ENCODE measurements at places on chromosomes 7 and 10.

DNA sequence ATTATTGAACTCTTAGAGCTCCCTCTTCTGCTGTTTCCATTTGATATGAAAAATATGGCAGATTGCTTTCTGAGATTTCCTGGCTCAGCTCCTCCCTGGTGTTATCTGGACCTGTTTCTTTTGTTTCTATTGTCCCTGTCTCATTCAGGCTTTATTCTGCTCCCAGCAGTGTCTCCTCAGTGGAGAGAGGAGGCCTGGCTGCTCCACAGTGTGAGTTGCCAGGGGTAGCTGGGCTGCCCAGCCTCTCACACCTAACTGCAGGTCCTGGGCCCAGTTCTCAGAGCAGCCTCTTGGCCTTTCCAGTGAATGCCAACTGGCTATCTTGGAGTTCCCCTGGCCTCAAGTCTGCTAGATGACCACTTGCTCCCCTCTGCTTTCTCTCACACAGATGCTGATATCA is 127.0 kb downstream of the VPS41 start:
- no peak for DNase-seq

DNA sequence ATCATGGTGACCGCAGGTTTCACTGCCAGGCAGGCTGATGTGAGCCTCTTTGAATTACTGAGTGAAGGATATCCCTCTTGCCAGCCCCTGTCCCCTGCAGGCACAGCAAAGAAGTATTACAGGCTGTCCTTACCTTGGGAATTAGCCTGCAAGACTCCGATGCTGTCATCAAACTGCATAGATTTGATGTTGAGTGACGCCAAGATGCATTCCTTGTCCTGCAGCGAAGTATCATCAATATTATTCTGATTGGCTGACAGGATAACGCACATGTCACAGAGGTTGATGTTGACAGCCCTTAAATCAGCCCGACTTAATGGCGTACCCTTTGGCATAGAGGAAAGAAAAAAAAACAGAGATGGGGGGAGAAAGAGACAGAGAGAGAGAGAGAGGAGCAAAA is 693.0 kb downstream of the KCNMA1 start:
- DNase-seq: no peak

DNA sequence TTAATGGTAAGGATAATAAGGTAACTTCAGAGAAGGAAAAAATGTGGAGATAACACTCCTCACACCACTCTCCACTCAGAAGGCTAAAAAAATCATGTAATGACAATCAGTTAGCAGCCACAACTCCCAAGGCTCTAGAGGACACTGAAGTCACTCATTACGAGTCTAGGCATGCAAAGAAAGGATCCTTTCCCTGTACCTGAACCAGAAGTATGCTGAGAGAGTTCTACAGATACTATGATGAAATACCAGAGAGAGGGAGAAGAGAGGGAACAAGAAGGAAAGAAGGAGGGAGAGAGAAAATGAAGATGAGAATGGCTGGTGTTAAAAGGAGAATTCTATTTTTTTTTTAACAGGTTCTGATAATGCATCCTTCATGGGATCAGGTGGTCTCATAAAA is 224.3 kb upstream of the PLXNA4 start:
- DNase-seq: no peak

GRCh38 chr10:36278176-36278575 is 636.1 kb upstream of the FZD8 start:
- DNase-seq: no peak

GRCh38 chr10:108615576-108616320 is 1307.6 kb downstream of the XPNPEP1 start:
- no peak for DNase-seq

DNA sequence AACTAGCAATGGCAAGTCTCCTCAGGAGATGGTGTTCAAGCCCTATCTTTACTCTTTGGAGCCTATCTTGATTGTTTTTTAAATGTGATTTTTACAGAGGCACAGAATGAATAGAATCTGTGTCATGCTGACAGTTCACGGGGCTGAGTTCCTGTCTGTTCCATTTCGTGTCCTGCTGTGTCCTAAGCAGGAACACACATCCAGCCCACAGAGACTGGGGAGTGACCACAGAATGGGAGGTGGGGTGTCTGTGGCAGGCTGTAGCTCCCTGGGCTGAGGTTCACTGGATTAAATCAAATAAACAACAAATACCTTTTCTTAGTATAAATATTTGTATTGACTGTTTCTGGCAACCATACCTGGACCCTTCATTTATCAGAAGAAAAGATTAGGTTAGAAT is 73.4 kb upstream of the CARD11 start:
- DNase-seq: no peak

GRCh38 chr7:158228986-158229385 is 358.6 kb downstream of the PTPRN2 start:
- DNase-seq: no peak
